ENCODE measurements at places on chromosomes 16 and 17.
A peak's percentile ranks its signal among the peaks of the same experiment; 100 is the strongest.

DNA sequence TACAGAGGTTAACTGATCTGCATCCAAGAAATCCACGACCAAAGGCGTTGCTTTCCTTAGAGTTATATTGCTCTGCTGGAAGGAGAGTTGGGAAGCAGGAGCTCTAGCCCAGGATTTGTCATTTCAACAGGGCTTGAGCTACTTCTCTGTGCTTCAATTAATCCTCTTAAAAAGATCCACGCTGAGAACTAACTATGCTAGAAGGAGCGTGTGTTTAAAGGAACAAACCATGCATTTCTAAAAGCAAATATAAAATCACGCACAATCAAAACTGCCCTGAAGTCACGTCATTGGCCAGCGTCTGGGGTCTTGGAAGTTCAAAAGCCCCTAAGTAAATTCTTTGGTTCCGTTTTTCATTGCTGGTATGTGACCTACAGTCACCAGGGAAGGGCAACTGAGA lies 1.1 kb downstream of the ARL6IP1 start:
- no peak for DNase-seq

DNA sequence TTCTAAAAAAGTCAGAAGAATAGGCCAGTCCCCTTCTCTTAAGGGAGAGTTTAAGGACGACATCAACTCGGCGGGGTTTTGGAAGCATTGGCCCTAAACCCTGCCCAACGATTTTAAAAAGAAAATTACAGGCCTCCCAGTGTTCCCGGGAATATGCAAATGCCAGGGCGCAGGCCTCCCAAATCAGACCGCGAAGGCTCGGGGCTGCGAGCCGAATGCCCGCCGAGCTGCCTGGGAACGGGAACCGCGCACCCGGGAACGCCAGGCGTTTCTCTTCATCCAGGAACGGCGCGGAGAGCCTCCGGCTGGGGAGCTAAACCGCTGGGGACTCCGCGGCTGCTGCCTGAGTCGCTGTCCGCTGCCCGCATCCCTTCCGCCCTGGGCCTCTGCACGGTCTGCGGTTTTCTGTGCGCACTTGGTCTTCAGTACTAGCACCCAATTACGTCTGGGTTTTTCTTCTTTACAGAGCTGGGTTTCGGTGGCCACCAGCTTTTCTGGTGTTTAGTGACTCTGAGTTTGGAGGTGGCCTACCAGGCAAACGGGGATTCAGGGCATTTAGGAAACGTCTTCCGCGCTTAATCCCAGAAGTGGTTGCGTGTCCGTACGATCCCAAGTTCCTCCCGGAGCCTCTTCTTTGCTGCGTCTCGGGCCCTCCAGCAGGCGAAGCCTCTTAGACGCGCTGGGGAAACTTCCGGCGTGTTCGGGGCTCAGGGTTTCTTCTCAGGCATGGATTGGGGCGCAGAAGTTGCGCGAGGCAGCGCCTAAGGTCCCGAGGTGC lies 5.7 kb downstream of the IRX5 start:
- DNase-seq = peak; percentile 10

GRCh38 chr17:22278302-22279275 lies 586.3 kb downstream of the KCNJ18 start:
- DNase-seq = no peak

DNA sequence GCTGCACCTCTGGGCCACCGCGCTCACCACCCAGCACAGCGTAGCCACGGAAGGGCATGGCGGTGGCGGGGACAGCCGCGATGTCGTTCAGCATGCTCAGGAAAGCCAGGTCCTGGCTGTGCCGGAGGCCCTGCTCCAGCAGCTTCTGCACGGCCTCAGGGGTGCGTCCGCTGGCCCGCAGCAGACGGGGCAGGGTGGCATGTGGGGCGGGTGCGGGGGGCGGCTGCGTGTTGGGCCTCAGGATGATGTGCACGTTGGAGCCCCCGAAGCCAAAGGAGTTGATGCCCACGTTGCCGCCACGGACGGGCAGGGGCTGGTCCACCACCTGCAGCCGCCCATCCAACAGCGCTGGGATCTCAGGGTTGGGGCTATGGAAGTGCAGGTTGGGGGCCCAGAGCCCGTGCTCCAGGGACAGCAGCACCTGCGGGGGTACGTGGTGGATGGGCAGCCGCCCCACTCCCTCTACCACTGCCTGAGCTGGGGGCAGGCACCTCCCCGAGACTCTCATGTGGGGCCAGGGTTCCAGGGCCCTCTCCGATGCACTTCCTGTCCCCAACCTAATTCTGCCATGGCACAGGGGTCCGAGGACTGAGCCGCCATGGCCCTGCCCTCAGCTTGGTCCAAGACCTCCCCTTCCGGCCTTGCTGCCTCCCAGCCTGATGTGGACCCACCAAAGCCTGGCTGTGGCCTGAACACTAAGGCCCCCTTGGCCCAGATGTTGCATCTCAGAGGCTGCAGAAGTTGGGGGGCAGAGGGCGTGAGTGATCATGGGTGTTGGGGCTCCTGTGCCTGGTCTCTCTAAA lies 6.6 kb downstream of the FASN start:
- DNase-seq = no peak

DNA sequence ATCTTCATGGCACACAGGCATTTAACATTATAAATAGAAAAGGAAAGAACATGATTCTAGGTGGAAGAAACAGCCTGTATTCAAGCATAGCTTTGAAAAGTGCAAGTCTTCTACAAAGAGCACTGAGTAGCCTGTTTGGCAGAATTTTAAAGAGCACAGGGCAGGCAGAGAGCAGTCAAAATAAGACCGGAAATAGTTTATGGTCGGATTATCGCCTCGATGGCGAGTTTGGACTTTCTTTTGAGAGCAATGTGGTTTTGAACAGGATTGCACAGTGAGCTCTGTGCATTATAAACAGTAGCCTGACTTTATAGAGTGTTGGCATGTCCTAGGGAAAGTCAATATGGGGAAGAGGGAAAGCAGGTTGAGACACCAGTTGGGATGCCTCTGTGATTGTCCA lies 6.2 kb upstream of the TMEM100 start:
- DNase-seq = no peak

- DNase-seq = no peak
These were observed 10.7 kb downstream of the ANKRD40 start for GRCh38 chr17:50697062-50697461.

DNA sequence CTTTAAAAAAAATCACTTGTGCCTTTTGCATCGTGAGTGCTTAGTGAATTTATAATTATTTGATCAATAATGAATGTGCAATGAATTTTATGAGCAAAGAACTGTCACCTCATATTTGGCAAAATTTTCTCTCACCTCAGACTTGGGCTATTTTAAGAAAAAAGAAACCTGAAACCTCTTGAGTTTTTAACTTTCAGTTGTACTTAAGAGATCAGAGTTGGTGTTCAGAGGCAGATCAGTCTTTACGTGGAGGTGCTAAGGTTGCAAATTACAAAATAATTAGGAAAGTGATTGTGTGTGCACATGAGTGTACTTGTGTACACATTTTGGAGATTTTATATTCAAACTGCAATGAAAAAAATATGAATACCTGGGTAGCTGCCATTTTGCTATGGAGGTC lies 218.7 kb upstream of the RBFOX1 start:
- DNase-seq = no peak

DNA sequence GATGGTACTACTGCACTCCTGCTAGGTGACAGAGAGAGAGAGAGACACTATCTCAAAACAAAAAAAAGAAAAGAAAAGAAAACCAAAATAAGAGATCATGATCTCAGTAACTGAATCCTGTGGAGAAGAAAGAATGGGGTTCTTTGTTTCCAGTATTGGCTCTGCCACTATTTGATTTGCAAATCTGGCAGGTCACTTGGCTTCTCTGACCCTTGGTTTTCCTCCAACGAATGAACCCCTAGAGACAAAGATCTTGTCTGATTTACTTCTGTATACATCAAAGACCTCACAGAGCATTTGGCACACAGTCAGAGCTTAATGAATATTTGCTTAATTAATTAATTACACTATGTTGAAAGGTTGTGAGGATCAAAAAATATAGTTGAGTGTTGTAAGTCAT lies 47.9 kb upstream of the NLK start:
- no peak for DNase-seq

Measured in stimulated activated CD4-positive, alpha-beta T cell treated with anti-CD3 and anti-CD28 coated beads, Interleukin-2, amount 100 ng/mL, for 24 hours (primary cell).